Stimulated activated naive CD4-positive, alpha-beta T cell (primary cell): ENCODE measurements at places on chromosomes 3 and 15.
A peak's percentile ranks its signal among the peaks of the same experiment; 100 is the strongest.

DNA sequence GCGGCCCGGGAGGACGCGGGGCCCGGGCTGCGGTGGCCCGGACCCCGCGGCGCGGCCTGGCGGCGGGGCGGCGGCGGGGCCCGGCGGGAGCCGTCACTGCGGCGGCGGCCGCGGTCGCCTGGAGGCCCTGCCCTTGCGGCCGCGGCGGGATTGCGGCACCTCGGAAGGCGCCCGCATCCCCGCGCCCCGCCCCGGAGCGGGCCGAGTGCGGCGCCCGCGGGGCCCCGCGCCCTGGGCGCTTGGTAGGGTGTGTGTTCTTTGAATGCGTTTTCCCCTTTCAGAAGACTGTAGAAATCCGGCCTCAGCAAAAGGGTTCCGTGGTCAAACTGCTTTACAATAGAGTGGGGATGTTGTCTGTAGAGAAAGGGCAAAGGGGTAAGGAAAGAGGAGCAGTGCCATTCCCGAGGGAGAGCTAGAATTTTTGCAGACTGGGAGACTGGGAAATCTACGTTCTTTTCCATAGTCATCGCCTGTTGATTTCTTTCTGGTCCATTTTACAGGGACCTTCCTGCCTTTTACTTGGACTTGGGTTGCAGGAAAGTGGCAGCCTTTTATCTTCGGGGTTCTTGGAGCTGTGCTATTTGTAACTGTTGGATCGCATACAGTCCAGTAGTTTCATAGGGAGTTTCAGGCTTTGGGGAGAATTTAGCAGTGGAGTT lies 630 bp downstream of the SNRK start:
- DNase-seq, result peak; percentile 29

- no peak for DNase-seq
Measured at GRCh38 chr15:78382114-78382880, 42.1 kb downstream of the CRABP1 start.

GRCh38 chr3:11195721-11196332 lies 41.5 kb downstream of the HRH1 start:
- DNase-seq, result no peak

GRCh38 chr3:74041068-74041675 lies 416.4 kb upstream of the PDZRN3 start:
- no peak for DNase-seq

DNA sequence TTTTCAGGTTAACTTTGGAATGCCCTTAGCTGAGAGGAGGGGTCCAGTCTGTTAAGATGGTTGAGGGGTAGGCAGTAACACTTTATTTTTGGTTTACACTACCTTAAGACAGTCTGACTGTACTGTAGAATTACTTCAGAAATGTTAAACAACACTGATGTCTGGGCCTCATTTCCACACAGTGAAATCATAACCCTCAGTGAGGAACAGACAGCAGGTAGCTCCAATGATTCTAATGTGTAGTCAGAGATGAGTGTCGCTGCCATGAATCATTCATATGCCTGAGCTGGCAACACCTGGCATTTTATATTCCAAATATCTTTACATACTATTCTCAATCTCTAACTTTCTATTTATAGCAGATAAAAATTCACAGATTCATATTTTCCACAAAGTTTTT lies 37.3 kb upstream of the POU1F1 start:
- DNase-seq, result no peak

DNA sequence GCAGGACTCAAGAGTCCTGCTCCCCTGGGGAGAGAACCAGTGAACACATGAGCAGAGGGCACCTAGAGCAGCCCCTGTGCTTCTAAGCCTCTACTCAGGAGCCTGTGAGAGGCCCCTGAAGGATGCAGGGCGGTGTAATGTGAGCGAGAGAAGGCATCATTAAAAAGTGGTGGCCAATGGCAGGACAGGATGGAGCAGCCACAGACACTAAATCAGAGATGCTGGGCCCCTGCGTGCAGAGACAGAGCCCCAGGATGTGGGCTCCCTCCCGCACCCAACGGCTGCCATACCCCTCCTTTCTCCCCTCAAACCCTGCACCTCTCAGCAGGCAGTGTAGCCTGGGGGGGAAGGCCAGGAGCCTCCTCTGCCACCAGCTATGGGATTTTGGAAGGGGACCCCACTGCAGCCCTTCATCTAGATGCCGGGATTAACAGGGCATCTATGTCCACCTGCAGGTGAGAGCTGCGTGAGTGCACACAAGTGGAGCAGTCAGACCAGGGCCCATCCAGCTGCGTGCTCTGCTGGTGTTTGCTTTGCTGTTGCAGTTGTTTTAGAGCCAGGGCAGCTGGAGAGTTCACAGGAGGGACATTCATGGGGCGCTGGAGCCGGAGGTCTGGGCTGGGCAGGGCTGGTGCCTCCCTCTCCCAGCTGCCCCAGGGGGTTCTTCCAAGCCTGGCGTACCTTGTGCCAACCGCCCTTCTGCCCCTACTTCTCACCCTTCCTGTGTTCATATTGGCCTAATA lies 5.1 kb upstream of the IQSEC1 start:
- DNase-seq, result no peak

DNA sequence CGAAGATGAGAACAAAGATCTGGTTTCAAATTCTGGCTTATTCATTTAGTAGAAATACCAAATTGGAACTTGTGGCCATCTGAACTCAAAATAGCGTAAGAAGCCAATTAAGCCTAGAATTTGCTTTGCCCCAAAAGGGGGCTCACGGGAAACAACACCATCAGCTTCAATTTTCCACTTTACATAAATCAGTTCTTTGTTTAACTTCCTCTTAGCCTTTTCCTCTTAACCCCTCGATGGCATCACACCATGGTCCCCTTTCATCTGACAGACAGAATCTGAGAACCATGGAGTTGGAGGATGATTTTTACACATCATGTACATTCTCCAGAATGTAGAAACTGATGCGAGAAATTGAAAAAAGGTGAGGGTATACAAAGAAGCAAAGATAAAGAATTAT lies 207.0 kb downstream of the FOXP1 start:
- DNase-seq, result no peak

GRCh38 chr3:126731044-126731443 lies 27.0 kb downstream of the CHCHD6 start:
- no peak for DNase-seq

GRCh38 chr3:160986069-160986468 lies 119.1 kb downstream of the B3GALNT1 start:
- no peak for DNase-seq

DNA sequence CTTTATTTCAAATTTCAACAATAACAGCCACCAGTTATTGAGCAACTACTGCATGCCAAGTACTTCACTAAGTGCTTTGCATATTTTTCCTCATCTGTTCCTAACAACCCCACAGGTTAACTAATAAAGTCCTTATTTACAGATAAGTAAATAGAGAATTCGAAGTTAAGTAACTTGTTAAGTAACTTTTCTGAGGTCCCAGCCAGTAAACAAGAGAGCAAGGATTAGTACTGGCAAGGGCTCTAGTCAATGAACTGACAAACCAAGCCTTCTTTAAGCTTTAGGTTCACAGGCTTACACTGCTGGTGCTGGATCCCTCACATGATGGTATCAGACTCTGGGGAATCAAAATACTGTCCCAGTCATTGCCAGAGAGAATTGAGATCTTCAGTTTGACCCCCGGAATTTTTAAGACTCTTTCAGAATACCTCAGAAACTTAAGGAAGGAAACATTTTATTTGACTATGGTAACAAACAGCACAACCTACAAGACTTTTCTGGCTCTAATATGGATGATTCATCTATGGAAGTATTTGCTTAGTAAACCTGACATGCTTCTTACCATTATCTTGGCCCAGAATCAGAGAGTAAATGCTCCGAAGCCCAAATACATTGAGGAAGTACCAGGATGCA lies 16.5 kb downstream of the EMC3 start:
- DNase-seq, result no peak

DNA sequence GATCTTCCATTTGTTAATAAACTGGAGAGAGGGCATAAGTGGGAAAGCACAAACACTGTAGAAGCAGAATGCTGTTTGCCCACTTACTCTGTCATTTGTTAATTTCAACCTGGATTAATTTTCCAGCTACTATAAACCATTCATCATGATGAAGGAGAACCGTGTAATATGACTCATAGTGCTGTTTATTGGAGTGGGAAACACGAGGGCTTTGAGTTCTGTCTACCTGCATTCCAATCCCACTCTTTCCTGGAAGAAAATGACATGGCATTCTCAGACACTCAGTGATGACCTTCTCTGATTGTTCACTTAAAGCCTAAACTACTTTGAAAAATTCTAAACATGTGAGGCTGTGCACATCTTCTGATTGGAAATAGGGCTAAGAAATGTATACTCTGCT lies 826.7 kb downstream of the AGBL1 start:
- no peak for DNase-seq

- peak; percentile 28 for DNase-seq
Measured at GRCh38 chr15:72285927-72286516, 13.7 kb upstream of the PARP6 start.

GRCh38 chr3:126105691-126106187 lies 21.8 kb upstream of the SLC41A3 start:
- no peak for DNase-seq

DNA sequence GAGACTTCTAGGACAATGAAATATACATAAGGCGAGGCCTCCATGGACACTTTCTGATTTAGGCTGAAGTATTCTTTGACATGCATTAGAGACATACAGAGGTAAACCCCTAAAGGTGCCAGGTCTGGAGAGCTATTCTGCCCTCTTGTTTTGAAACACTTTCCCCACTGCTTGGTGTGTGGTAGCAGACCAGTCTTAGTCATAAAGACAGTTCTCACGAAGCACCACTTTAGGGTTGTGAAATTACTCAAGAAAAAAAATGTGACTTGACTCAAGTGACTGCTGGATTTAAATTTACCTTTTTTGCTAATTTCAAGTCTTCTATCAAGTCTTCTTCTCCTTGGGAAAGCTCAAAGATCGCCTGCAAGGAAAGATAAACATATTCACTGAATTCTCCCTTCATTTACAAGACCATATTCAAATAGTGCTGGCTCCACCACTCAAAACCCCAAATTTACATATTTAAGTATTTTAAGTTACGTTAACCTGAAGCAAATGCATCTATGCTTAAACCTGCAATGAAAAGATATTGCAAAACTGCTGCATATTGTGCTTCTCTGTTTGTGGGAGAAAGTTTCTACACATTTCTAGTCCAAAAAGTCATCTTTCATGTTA lies 48.4 kb downstream of the ARHGEF3 start:
- no peak for DNase-seq
